Naive thymus-derived CD8-positive, alpha-beta T cell (primary cell): ENCODE measurements at places on chromosomes 6 and 20. TPM values are rescaled to one million over a fixed set of nuclear protein-coding genes. Genes with fewer than 3 reads are reported as not detected.

The GLP1R gene
- total RNA-seq = not detected

The C6orf132 gene
- total RNA-seq = 0.08 TPM

The ANKRD60 gene
- total RNA-seq = not detected

The CRISP2 gene
- total RNA-seq = not detected

The MYB gene
- total RNA-seq = 20.9 TPM

The TBXT gene
- total RNA-seq = not detected

The BPIFA1 gene
- not detected for total RNA-seq

The NMBR gene
- not detected for total RNA-seq

The SYNJ2 gene
- total RNA-seq = 16.3 TPM

The THEMIS gene
- 128 TPM for total RNA-seq

GRCh38 chr6:39417440-39417839, 94.9 kb upstream of the KCNK16 start:
- no peak overlapping the region for H3K27ac ChIP-seq
- no peaks in the 10 kb centered on the region for H3K36me3 ChIP-seq
- no peaks in the 10 kb centered on the region for H3K4me1 ChIP-seq
- H3K4me3 ChIP-seq = no peak overlapping the region
- peaks cover 3% of the 10 kb centered on the region for H3K27me3 ChIP-seq

GRCh38 chr6:31048099-31048498, 37.8 kb downstream of the MUC22 start:
- H3K27ac ChIP-seq = no peak overlapping the region
- H3K4me3 ChIP-seq = no peak overlapping the region
- H3K36me3 ChIP-seq = no peaks in the 10 kb centered on the region
- H3K4me1 ChIP-seq = peaks cover 2% of the 10 kb centered on the region
- DNase-seq = no peak

DNA sequence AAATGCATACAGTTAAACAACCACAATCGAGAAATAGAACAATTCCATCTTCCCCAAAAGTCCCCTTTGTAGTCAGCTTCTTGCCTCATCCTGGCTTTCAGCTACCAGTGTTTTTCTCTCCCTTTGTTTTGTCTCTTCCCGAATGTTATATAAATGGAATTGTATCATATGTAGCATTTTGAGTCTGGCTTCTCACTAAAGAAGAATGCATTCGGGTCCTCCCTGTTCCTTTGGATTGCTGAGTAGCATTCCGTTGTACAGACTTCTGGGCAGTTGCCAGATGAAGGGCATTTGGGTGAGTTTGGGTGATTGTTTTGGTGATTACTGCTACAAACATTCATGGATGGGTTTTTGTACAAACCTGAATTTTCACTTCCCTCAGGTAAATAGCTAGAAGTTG, 27.8 kb downstream of the PRPH2 start:
- H3K4me3 ChIP-seq = no peak overlapping the region
- peaks cover 51% of the 10 kb centered on the region for H3K4me1 ChIP-seq
- no peak for DNase-seq
- no peaks in the 10 kb centered on the region for H3K27me3 ChIP-seq
- peak overlapping the region; percentile 90 for H3K27ac ChIP-seq

GRCh38 chr6:75824160-75824559, 75.1 kb downstream of the MYO6 start:
- no peaks in the 10 kb centered on the region for H3K27me3 ChIP-seq
- no peak for DNase-seq
- H3K4me1 ChIP-seq = no peaks in the 10 kb centered on the region
- no peaks in the 10 kb centered on the region for H3K36me3 ChIP-seq

DNA sequence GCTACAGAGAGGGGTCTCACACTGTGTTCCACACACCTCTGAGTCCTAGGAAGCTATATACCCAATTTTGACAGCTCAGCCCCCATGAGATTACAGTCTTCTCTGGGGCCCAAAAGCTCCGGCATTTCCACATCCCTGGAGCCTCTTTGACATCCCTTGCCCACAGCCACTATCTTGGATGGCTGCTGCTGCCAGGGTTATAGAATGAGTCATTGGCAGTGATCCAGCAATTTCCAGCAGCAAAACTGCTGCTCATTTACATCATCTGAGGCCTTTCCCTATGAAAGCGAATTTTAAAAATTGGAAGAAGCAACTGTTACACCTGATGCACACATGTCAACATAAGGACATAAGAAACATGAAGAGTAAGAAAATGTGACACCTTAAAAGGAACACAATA, 590.7 kb downstream of the MEI4 start:
- no peak overlapping the region for H3K27ac ChIP-seq
- no peaks in the 10 kb centered on the region for H3K4me1 ChIP-seq

GRCh38 chr6:28960846-28961500, 37.2 kb upstream of the TRIM27 start:
- no peak for DNase-seq
- no peaks in the 10 kb centered on the region for H3K36me3 ChIP-seq
- H3K27ac ChIP-seq = no peak overlapping the region
- no peak overlapping the region for H3K4me3 ChIP-seq
- H3K27me3 ChIP-seq = peaks cover 38% of the 10 kb centered on the region

- no peak overlapping the region for H3K4me3 ChIP-seq
- H3K27me3 ChIP-seq = no peaks in the 10 kb centered on the region
- DNase-seq = no peak
- H3K27ac ChIP-seq = no peak overlapping the region
- H3K4me1 ChIP-seq = no peaks in the 10 kb centered on the region
- H3K36me3 ChIP-seq = peaks cover 5% of the 10 kb centered on the region
These were observed 84.0 kb downstream of the TASP1 start for GRCh38 chr20:13554706-13555105.

- H3K4me1 ChIP-seq = peaks cover 37% of the 10 kb centered on the region
- H3K4me3 ChIP-seq = peak within 1 kb of the TSS; percentile 67
- peaks cover 100% of the 10 kb centered on the region for H3K27me3 ChIP-seq
- no peak within 1 kb of the TSS for H3K27ac ChIP-seq
- no peak for DNase-seq
- H3K36me3 ChIP-seq = peaks cover 7% of the 10 kb centered on the region
These were observed at the start of gene TCF21 for GRCh38 chr6:133888929-133889556. Gene TCF21 (plus strand): TSS chr6:133889113. CDS start chr6:133889398, 285 bp downstream.

DNA sequence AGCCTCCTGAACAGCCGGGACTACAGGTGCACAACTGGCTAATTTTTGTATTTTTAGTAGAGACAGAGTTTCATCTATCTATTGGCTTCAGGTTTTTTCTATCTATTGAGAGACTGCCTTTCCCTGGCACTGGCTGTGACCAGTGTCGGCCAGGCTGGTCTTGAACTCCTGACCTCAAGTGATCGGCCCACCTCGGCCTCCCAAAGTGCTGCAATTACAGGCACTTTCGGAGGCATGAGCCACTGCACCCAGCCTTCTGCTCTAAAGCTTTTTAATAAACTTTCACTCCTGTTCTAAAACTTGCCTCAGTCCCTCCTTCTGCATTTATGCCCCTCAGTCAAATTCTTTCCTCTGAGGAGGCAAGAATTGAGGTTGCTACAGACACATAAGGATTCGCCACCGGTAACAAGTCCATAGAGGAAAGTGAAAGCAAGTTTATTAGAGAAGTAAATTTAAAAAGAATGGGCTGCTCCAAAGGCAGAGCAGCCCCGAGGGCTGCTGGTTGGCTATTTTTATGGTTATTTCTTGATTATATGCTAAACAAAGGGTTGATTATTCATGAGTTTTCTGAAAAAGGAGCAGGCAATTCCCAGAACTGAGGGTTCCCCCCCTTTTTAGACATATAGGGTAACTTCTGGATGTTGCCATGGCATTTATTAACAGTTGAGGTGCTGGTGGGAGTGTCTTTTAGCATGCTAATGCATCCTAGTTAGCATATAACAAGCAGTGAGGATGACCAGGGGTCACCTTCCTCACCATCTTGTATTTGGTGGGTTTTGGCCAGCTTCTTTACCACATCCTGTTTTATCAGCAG, 44.8 kb upstream of the RNGTT start:
- DNase-seq = no peak
- H3K27me3 ChIP-seq = no peaks in the 10 kb centered on the region
- H3K36me3 ChIP-seq = no peaks in the 10 kb centered on the region
- H3K4me1 ChIP-seq = peaks cover 11% of the 10 kb centered on the region
- peak overlapping the region; percentile 58 for H3K27ac ChIP-seq
- peak overlapping the region; percentile 29 for H3K4me3 ChIP-seq

- no peak for DNase-seq
- H3K4me3 ChIP-seq = no peak overlapping the region
- H3K4me1 ChIP-seq = no peaks in the 10 kb centered on the region
- H3K27me3 ChIP-seq = no peaks in the 10 kb centered on the region
These were observed 612.5 kb upstream of the HS3ST5 start for GRCh38 chr6:114955363-114955762.

- H3K4me3 ChIP-seq = no peak overlapping the region
- no peaks in the 10 kb centered on the region for H3K36me3 ChIP-seq
- DNase-seq = no peak
These were observed 52.9 kb upstream of the PMEPA1 start for GRCh38 chr20:57762531-57763234.

GRCh38 chr20:57479196-57479595, 45.7 kb downstream of the CTCFL start:
- H3K36me3 ChIP-seq = no peaks in the 10 kb centered on the region
- peaks cover 15% of the 10 kb centered on the region for H3K4me1 ChIP-seq
- no peak overlapping the region for H3K27ac ChIP-seq

DNA sequence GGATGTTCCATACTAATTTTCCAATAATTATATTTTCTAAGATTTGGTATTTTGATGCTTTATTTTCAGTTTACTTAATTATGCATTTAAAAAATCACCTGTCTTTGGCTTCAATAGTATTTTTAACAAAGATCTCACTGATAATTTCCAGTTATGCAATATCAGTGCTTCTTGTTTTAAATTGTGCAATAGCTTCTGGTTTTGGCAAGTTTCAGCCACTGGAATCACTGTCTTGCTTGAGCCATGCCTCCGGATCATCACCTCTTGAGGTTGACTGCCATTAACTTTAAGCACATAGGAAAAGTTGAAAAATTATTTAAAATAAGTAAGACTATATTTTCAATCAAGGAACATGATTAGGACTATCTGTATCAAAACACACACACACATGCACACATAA, 1242.1 kb downstream of the HACE1 start:
- H3K36me3 ChIP-seq = no peaks in the 10 kb centered on the region
- no peaks in the 10 kb centered on the region for H3K27me3 ChIP-seq
- H3K27ac ChIP-seq = no peak overlapping the region
- DNase-seq = no peak
- H3K4me1 ChIP-seq = no peaks in the 10 kb centered on the region

DNA sequence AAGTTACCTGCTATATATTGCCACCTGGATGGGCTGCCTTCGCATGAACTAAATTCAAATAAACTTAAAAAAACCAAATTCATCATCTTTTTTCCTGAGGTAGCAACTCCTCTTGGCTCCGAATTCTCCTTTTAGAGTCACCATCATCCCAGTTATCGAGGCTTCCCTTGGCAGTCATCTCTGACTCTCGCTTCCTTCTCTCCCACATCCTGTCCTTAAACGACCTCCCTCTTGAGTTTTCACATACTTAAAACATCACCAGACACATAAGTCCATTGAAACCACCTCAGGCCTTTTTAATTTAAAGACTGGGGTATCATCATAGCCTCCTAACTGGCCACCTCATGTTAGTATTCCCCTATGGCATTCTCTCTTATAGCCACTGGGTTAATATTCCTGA, 296.1 kb upstream of the FLRT3 start:
- H3K36me3 ChIP-seq = no peaks in the 10 kb centered on the region
- H3K27me3 ChIP-seq = no peaks in the 10 kb centered on the region
- no peaks in the 10 kb centered on the region for H3K4me1 ChIP-seq
- DNase-seq = no peak
- no peak overlapping the region for H3K4me3 ChIP-seq

DNA sequence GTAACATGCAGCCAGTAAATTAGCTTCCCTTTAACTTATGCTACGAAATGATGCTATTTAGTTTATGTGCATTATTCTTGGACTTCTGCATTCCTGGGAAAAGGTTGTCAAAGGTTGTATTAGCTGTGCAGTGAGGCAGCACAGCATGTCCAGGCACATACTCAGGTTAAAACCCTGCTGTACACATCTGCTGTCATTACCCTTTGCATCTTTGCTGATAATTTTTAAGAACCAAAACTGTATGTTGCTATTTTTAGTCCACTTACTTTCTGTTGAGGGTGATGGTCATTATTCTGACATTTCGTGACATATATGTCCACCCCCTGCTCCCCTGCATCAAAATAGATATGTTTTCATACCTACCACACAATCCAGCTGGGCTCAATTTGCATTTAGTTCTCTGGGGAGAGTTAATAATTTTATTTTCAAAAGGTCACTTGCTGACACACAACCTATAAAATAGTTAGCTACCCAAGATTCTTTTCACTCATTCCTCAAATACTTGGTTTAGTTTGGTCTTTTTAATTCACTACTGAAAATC, 142.5 kb upstream of the SPACA1 start:
- no peaks in the 10 kb centered on the region for H3K27me3 ChIP-seq
- H3K4me3 ChIP-seq = no peak overlapping the region
- DNase-seq = no peak
- H3K4me1 ChIP-seq = peaks cover 11% of the 10 kb centered on the region

DNA sequence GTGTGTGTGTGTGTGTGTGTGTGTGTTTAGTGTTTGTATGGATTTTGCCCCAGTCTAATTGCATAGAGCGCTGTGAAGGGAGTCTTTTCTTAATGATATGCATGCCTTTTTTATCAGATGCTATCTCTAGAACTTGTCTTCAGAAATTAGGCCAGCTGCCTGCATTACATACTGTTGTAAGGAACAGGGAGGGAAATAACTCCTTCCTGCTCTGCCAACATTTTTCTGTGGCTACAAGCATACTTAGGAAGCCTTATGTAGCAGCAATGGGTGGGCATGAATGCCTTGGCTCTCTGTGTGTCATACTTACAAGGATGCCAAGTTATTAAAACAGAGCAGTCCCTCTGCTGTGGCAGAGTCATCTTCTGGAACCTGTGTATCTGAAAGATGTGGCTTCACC, 8.0 kb upstream of the COL21A1 start:
- no peak overlapping the region for H3K4me3 ChIP-seq
- no peak for DNase-seq
- no peaks in the 10 kb centered on the region for H3K36me3 ChIP-seq
- no peaks in the 10 kb centered on the region for H3K4me1 ChIP-seq
- H3K27ac ChIP-seq = no peak overlapping the region

- no peaks in the 10 kb centered on the region for H3K27me3 ChIP-seq
- H3K4me1 ChIP-seq = no peaks in the 10 kb centered on the region
- H3K27ac ChIP-seq = no peak overlapping the region
- no peak overlapping the region for H3K4me3 ChIP-seq
- no peak for DNase-seq
These were observed 67.5 kb downstream of the ADGRG6 start for GRCh38 chr6:142369266-142369665.

DNA sequence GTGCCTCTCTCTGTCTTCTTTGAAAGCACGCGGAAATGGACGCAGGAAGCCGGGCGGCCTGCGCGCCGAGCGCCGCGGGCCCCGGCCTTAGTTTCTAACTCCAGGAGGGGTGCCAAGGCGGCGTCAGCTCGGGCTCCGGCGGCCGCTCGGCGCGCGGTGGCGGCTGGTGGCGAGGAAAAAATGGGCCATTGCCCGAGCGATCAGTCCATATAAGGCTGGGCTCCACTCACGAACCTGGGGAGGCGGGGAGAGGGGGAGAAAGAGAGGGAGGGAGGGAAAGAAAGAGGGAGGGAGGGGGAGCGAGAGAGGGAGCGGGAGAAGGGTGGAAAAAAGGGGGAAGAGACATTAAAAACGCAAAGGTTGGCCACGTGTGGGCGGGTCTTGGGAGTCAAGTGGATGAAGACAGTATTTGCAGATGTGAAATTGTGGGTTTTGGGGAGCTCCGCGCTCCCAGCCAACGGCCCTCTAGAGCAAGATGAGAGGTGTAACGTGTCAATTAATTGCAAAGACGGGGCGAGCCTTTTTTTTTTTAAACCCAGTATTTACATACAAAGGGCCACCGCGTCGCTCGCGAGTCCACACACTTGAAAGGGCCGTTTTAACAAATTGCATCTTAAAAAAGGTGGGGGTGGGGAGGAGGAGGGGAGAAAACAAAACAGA, at the start of gene NKX2-2:
TSS of gene NKX2-2 (minus strand) at position 184 of the 660 bp plus-strand sequence. CDS start 395 bp downstream, outside the sequence.
- H3K4me1 ChIP-seq = peaks cover 58% of the 10 kb centered on the region
- H3K36me3 ChIP-seq = no peaks in the 10 kb centered on the region
- DNase-seq = no peak
- H3K27ac ChIP-seq = no peak within 1 kb of the TSS
